ENCODE measurements at places on chromosomes 5 and 9.

DNA sequence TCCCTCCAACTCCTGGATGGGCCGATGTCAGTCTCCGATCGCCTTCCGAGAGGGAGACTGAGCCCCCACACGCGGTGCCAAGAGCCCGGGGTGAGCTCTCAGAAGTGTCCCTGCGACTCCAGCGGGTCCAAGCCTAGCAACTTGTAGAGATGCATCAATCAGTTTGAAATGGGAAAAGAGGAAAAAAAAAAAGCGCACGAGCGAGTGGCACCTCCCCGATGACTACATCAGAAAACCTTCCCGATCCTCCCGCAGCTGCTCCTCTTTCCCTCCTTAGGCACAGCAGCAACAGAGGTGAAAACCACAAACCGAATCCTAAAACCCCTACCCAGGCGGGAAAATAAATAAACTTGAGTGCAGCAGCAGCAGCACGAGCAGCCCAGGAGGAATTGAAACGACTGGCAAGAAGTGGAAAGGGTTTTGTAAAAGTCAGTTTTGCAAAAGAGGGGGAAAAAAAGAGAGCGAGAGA, 1.0 kb upstream of the EFNA5 start:
- DNase-seq: peak; percentile 82

DNA sequence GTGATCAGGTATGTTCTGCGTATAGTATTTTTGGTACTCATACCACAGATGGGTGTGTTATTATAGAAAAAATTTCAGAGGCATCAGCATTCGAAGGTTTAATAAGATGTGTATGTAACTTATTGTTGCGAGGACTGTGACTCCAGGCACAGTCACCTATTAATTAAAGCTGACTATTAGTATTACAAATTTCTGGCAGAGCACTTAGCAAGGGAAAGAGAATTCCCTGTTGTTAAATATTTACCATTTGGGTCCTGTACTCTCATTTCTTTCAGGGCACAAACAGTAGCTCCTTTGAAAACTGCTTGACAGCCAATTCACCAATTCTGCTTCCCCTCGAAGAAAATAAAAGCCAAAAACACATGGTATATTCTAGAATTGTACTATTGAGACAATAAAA, 653.8 kb downstream of the ELAVL2 start:
- DNase-seq: no peak

DNA sequence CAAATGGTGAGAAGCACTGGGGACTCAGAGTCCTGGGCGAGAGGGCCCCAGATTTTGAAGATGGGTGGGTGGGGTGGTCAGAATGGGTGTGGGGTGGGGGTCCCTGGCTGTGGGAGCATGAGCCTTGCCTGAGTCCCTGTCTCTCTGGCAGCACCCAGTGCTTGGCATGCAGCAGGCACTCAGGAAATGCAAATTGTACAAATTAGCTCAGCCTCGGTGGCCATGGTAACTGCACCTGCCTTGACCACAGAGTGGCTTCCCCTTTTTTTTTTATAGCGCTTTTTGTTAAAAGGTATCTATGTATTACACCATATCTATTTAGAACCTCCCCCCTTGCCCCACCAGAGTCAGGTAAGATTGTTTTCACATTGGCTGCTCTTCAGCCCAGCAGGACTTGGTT, 19.2 kb upstream of the PITX1 start:
- DNase-seq: no peak

GRCh38 chr5:103532086-103532734, 30.4 kb downstream of the NUDT12 start:
- no peak for DNase-seq

DNA sequence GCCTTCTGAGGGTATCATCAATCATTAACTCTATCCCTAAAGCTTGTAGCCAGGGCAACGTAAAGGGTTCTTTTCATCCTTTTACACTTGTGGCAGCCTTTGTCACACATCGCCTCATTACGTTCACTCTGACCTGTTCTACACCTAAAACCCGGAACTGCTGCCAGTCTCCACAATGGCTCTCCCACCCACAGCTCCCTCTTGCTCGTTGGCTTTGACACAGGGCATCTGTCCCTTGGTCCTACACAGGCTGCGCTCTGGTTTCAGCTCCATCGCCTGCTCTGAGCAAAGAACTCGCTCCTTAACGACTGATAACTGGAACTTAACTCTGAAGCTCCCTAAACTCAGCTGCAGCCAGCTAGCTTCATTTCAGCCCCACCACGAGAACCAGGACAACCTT, 112.8 kb upstream of the CTNND2 start:
- DNase-seq: no peak

- DNase-seq: no peak
Measured at GRCh38 chr5:21826884-21827283, 1026.3 kb downstream of the CDH12 start.

- no peak for DNase-seq
Measured at GRCh38 chr5:135648116-135648515, 69.3 kb upstream of the CXCL14 start.

GRCh38 chr9:117247266-117247665, 167.6 kb downstream of the ASTN2 start:
- DNase-seq: peak; percentile 18

- DNase-seq: no peak
Measured at GRCh38 chr5:84430863-84431663, 46.4 kb upstream of the EDIL3 start.

- DNase-seq: no peak
Measured at GRCh38 chr9:26129217-26129616, 451.0 kb upstream of the TUSC1 start.

DNA sequence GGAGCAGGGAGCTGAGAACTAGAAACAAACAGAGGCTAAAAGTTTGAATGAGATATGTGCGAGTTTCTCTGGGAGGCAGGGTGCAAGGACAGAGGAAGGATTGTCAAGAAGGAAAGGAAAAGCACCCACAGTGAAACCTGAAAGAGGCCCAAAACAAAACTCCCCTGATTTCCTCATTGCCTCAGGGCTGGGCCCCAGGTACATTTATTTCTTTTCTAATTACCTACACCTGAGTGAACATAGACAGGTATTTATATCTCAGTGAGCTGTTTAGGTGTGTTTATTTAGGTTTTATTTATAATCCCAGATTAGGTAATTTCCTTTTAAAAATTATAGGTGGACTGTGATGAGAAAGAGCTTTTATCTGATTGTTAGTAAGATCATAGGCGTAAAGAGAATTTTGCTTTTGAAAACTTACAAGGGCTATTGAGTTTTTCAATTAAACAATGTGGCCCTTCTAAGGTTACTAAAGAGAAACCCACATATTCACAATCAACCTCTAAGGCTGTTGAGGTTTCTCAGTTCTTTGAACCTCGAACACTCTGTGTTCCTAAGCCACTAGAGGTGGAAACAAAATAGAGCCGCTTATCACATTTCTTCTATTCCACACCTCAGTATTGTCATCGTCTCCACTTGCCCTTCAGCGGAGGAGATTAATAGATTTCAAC, 344.8 kb downstream of the ZNF608 start:
- no peak for DNase-seq

GRCh38 chr5:31469886-31470285, 62.0 kb downstream of the DROSHA start:
- no peak for DNase-seq

- peak; percentile 2 for DNase-seq
Measured at GRCh38 chr9:22138956-22139660, 130.0 kb upstream of the CDKN2B start.

DNA sequence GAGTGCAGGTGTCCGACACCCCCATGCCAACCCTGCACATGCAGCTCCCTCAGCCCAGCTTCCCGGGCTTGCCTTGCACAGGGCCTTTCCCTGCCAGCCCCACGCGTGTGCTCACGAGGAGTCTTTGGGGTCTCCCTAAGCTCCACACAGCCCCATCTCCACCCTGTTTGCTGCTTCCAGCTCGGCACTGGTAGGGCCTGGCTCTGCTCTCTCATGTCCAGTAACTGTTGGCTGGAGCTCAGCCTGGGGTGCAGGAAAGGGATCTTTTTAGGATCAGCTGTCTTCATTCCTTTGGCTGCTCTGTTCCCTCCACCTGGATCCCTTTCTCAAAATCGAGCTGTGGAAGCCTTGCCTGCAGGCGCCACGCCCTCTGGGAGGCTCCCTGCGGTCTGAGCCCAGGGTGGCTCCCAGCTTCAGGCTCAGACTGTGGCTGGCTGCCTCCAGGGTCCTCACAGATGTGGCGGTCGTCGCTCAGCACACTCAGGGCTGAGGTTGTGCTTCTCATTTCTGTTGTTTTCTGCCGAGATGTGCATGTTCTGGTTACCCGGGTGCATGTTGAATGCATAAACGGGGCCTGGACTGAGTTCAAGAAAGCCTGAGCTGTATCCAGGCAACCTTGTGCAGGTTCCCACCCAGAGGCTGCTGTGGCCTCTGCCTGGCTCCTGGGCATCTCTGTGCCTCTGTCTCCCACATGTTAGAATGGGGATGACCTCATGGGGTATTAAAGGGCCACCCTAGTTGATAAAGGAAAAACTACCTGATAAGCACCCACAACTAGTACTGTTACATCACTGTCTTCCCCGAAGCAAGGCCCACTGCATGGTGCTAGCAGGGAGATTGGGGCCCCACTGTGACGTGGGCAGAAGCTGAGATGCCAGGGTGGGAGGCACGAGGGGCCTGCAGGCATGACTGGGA, 4.3 kb downstream of the CACNA1B start:
- DNase-seq: no peak

Data from RCC 7860 (cell line).